ENCODE measurements at places on chromosomes 11 and 22. TPM values are rescaled to one million over a fixed set of nuclear protein-coding genes. Genes with fewer than 3 reads are reported as not detected.

GRCh38 chr11:21053466-21053865 is 384.1 kb downstream of the NELL1 start:
- no peak overlapping the region for H3K4me3 ChIP-seq
- no peak overlapping the region for H3K27ac ChIP-seq
- H3K4me1 ChIP-seq, result no peaks in the 10 kb centered on the region
- H3K27me3 ChIP-seq, result peaks cover 8% of the 10 kb centered on the region

DNA sequence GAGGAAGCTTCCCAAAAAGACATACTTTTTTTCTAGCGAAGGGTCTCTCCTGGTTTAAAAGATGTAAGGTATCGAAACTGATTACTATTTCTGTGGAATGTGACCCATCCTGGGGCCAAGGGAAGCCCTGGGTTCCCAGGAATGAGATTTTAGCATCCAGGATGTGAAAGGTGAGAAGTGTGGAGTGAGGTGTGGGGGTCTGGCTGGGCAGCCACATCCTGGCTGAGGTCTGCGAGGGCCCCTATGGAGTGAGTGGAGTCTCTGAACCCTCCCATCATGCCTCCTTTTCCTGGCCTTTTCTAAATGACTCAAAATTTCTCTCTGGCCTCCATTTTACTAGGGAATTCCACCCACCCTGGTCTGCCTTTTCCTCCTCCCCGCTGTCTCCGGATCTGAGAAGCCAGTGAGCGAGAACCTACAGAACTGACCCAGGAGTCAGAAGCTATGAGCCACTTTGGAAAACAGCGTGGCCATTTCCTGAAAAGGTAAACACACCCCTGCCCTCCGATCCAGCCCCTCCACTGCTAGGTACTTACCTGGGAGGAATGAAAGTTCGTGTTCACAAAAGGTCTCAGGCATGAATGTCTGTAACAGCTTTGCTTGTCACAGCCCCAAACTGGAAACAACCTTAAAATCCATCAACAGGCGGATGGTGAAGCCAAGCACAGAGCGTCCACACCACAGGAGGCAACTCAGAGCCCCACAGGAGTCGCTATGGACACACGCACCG is 27.7 kb upstream of the SHANK2 start:
- no peaks in the 10 kb centered on the region for H3K36me3 ChIP-seq
- H3K4me3 ChIP-seq, result no peak overlapping the region
- no peaks in the 10 kb centered on the region for H3K4me1 ChIP-seq

- H3K4me3 ChIP-seq, result no peak overlapping the region
- no peak for DNase-seq
- no peaks in the 10 kb centered on the region for H3K4me1 ChIP-seq
- no peaks in the 10 kb centered on the region for H3K27me3 ChIP-seq
- no peak overlapping the region for H3K27ac ChIP-seq
Measured at GRCh38 chr22:45335854-45336522, 26.3 kb downstream of the FAM118A start.

ZBTB16 gene
- total RNA-seq, result 22.0 TPM

SCGB1C1 gene
- total RNA-seq, result not detected
